ENCODE measurements at places on chromosomes 16 and 17.

- DNase-seq, result peak; percentile 91
These were observed 12.3 kb downstream of the FOXL1 start for GRCh38 chr16:86590501-86591144.

- no peak for DNase-seq
These were observed 10.2 kb upstream of the CBX8 start for GRCh38 chr17:79806863-79807720.

- DNase-seq, result peak; percentile 97
These were observed 171.7 kb downstream of the KATNIP start for GRCh38 chr16:27721531-27722181.

DNA sequence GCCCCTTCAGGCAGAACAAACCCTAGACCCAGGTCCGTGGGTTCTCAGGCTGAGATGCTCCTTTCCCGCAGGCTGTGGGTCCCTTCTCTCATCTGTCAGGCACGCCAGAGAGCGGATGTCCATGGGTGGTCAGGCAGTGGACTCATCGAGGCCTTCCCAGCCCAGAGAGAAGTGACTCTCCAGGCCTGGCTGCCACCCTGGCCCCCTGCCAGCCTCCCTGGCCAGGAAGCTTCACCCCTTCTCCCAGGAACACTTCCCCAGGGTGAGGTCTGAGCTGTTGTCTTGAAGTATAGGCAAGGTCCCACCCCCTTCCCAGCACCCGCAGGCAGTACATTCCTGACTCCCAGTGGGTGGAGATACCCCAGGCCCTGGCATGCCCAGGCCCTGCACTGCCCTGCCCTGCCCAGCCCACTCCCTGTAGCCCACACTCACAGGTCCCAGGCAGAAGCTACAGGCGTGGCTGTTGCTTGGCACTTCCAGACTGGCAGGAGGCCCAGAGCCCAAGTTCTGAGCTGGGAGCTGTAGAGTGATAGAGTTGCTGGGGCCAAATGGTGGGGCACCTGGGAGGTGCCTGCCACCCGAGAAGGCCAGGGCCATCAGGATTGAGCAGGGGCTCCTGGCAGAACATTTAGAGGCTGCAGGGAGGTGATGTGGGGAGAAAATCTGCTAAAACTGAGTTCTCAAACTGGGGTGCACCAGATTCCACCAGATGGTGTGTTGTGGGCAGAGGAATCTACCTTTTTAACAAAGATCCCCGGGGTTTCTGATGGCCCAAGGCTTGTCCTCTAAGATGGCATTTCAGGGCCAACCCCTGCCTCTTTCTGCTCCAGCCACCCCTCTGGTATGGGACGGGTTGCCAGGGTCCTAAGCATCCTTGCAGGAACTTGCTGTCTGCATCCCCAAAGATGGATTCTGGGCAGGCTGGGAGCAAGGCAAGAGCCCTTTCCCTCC, 6.7 kb downstream of the ITGA3 start:
- peak; percentile 78 for DNase-seq

DNA sequence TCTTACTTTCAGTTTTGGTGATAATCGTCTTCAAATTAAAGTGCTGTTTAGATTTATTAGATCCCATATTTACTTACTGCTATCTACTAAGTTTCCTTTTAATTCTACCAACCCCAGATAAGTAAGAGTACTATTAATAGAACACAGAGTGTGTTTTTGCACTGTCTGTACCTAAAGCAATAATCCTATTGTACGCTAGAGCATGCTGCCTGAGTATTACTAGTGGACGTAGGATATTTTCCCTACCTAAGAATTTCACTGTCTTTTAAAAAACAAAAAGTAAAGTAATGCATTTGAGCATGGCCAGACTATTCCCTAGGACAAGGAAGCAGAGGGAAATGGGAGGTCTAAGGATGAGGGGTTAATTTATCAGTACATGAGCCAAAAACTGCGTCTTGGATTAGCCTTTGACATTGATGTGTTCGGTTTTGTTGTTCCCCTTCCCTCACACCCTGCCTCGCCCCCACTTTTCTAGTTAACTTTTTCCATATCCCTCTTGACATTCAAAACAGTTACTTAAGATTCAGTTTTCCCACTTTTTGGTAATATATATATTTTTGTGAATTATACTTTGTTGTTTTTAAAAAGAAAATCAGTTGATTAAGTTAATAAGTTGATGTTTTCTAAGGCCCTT, 56.8 kb downstream of the HLF start:
- no peak for DNase-seq

DNA sequence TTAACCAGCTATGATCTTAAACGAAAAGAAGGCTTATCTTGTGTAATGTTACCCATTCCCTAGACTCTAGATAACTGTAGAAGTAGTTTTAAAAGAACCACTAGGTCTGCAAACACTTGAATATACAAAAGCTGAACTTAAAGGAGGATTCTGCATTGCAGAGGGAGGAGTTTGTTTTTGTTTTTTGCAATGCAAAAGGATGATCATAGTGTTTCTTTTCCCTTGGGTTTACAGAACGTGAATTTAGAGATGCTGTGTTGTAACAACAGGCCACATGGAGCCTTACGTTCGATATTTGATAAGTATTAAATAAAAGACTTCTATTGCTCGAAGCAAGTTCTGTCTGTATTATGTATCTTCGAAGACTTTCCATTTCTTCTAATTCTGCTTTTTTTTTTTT, 77.6 kb downstream of the CHD9 start:
- DNase-seq, result peak; percentile 59

- no peak for DNase-seq
These were observed 131.2 kb upstream of the NLRP1 start for GRCh38 chr17:5715478-5715877.

- DNase-seq, result no peak
These were observed 8.8 kb downstream of the CMTM2 start for GRCh38 chr16:66587881-66588600.

GRCh38 chr17:55421179-55421934, at the start of gene MMD:
MMD (minus strand) TSS chr17:55421835; CDS start chr17:55421695, 140 bp downstream.
- no peak for DNase-seq

DNA sequence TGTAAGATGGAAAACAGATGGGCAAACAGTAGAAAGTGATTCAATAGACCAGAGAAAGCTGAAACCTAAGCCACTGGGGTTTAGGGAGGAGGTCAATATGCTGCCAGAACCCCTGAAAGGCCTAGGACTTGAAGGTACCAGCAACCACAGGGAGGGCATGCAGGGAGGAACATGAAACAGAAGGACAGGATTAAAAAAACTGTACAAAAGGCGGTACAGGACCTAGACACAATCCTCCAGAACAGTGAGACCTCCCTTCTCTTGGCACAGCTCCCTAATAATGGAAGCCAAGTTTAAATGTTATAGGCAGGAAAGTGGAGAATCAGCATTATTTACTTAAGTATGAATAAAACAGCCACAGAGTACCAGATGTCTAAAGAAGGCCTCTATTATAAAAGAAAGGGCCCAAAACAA, 105.5 kb downstream of the SPAG9 start:
- peak; percentile 54 for DNase-seq

- DNase-seq, result no peak
These were observed 24.9 kb downstream of the CDRT15 start for GRCh38 chr17:14211801-14212200.

- no peak for DNase-seq
These were observed 20.6 kb downstream of the NTAN1 start for GRCh38 chr16:15035163-15035729.

GRCh38 chr16:25108054-25108453, 3.5 kb upstream of the LCMT1 start:
- DNase-seq, result no peak

DNA sequence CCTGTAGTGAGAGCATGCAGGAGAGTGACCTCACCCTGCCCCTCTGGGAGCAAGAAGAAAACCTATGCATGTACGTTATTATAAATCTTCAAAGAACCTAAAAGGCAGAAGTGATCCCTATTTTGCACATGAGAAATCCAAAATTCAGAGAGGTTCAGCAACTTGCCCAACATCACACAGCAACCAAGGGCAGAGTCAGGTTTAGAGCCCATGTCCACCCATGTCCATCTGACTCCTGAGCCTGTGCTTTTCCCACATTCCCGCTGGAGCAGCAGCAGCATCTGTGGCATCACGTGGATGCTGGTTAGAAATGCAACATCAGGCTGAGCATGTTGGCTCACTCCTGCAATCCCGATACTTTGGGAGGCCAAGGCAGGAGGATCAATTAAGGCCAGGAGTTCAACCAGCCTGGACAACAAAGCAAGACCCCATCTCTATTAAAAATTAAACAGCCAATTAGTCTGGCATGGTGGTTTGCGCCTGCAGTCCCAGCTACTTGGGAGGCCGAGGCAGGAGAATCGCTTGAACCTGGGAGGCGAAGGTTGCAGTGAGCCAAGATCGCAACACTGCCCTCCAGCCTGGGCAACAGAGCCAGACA, 26.3 kb downstream of the METTL22 start:
- no peak for DNase-seq

- peak; percentile 9 for DNase-seq
These were observed 26.3 kb downstream of the ZC3H18 start for GRCh38 chr16:88596483-88596882.

DNA sequence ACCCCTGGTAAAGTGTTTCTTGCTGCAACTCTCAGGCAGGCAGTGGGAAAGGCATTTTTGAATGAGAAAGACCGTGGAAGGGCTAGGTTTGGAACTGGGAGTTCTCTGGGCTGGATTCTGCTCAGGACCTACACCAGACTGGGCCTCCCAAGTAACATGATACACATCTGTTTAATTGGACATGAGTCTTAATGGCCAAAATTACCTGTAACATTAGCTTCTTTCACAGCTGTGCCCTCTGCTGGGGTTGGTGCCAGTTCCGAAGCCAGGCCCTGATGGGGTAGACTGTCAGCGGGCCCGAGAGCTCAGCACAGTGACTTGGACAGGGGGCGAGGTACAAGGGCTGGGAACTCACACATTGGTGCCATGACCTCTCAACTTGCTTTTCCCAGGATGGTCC, 118.9 kb upstream of the IRX3 start:
- DNase-seq, result no peak

DNA sequence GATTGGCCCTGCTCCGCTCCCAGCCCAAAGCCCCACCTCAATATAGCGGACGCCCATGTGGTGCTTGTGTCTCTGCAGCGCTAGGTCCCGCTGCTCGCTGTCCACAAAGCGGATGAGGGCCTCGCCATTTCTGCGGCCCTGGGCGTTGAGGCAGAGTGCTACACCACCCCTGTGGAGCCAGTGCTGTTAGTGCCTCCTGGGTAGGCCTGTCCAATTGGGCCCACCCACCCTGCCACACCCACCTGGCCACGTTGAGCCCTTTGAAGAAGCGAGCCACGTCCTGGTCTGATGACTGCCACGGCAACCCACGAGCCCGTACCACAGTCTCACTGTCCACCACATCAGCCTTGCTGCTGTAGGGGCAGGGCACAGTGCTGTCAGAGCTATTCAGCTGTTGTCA, 3.6 kb downstream of the ESRP2 start:
- DNase-seq, result no peak

DNA sequence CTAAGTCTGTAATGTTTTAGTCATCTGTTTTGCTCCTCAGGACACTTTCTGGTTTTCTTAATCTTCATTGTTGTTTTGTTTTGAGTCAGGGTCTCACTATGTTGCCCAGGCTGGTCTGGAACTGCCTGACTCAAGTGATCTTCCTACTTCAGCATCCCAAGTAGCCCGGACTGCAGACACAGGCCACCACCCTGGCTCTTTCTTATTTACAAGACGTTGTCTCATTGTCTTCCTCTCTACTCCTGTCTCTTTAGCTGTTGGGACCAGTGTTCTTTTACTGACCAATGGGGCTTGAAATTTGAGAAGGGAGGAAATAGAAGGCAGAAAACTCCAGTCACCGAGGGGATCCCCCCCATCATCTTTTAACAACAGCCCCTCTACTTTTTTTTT, 1.2 kb downstream of the SCPEP1 start:
- no peak for DNase-seq

DNA sequence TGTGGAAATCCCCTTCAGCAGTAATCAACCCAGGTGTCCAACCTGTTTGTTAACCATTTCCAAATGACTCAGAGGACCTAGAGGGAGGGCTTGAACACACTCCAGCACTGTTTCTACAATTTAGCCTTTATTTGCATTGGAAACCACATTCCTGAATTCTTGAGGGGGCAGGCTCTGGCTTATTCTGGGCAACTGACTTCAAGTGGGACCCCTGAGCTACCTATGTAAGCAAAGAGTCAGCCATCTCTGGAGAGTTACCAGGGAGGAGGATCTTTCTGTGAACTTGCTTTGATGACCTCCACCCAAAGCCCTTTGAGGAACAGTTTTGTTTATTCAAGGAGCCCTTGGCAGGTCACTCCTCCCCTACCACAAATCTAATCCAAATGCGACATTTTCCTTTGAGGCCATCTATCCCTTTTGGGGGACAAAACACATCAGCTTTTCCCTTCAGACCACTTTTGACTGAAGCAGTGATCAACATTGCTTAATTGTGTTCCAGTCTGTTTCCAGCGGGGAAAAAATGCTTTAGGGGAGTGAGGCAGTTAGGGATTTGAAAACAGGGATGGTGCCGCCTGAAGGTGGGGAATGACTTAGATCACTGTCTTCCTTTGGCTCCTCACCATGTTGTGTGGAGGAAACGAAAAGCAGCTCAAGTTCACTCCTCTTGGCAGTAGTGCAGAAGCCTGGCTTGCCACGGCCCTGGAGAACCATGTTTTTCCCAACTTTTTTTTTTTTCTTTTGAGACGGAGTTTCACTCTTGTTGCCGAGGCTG, 46.2 kb downstream of the TUBD1 start:
- peak; percentile 92 for DNase-seq

GRCh38 chr16:82177555-82177954, 7.5 kb upstream of the MPHOSPH6 start:
- no peak for DNase-seq

DNA sequence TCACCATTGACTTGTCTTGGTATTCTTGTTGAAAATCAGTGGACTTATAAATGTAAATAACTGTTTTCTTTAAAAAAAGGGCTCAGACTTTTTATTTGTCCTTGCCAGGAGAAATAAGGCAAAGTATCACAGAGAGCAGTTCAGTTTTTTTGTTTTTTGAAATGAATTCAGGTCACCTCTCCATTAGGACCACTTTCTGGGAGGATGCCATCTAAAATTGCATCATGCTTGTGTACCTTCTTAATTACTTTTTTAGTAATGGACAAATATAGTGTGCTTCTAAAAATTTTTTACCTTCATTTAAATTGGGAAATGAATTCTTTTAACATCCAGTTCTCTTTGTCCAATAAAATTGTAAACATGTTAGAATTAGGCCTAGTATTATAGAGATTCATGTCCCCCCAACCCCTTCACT, 210.0 kb downstream of the BCAS3 start:
- DNase-seq, result no peak

DNA sequence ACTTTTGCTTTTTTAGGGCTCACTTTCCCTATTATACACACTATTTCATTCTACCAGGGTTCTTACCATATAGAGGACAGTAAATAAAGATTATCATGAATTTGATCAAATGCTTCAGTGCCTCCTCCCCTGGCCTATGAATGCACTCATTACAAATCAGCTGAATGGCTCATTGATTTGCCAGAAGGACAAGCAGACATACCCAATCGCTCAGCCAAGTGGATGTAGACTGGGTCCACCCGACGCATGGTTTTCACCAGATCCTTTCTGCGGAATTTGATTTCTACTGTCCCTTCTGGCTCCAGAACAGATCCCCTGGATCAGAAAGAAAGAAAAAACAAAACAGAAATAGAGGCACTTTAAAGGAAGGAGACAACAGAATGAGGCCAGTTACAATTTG, 162.6 kb downstream of the AATF start:
- no peak for DNase-seq
